Panc1 (cell line): ENCODE measurements at places on chromosomes 12 and 14. TPM values are rescaled to one million over a fixed set of nuclear protein-coding genes. Genes with fewer than 3 reads are reported as not detected.

Gene EPYC
- not detected for total RNA-seq

Gene DIO2
- total RNA-seq: 0.05 TPM

Gene DIO3
- total RNA-seq: 4.4 TPM

Gene DHRS2
- 1.0 TPM for total RNA-seq

DNA sequence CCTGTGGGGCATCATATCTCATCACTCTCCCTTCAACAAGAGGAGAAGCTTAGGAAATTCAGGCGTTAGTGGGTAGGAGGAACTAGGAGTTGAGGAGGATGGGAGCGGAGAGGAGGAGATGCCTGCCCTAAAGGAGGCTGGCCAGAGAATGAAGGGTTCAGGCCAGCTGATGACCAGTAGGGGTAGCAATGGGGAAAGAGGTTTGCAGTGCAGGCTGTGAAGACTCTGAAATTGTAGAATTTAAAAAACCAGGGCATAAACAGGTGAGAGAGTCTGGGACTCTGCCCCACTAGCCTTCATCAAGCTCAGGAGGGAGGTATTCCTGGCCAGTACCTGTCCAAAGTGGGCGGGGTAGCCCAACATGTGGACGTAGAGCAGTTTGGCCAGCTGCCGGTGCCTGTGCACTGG lies 809 bp downstream of the AP1G2 start:
- H3K36me3 ChIP-seq: no peaks in the 10 kb centered on the region
- peak overlapping the region; percentile 81 for H3K27ac ChIP-seq
- no peaks in the 10 kb centered on the region for H3K27me3 ChIP-seq
- DNase-seq: no peak
- peak overlapping the region; percentile 73 for H3K4me3 ChIP-seq
- peaks cover 10% of the 10 kb centered on the region for H3K4me1 ChIP-seq
